Activated T-cell treated with anti-CD3 and anti-CD28 coated beads, Interleukin-2, amount 50 U/mL, for 1 hour (primary cell): ENCODE measurements at places on chromosomes 6 and 20.
A peak's percentile ranks its signal among the peaks of the same experiment; 100 is the strongest.

- no peak for DNase-seq
Observed at GRCh38 chr6:129679758-129680157, 30.2 kb downstream of the ARHGAP18 start.

DNA sequence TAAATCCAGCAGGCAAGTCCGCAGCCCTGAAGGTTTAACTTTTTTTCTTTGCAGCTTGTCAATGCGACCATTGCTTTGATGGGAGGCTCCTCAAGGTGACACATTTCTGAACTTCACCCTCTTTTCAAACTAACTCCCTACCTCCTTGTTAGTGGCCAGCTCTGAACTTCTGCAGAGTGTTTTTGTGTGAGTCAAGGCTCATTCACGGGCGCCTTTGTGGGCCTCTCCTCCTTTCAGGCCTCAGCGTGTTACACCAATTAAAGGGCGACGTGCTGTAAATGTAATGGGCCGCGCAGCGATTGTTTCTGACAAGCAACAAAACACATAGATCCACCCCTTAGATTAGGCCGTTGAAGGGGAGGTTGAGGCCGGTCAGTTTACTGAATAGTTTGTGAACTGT is 45.5 kb upstream of the NR2E1 start:
- no peak for DNase-seq

- DNase-seq, result no peak
Observed at GRCh38 chr20:58444746-58445255, 55.8 kb downstream of the VAPB start.

GRCh38 chr6:39225543-39225942 is 3.7 kb downstream of the KCNK5 start:
- no peak for DNase-seq

GRCh38 chr20:14445310-14445709 is 107.9 kb upstream of the FLRT3 start:
- DNase-seq, result no peak

- no peak for DNase-seq
Observed at GRCh38 chr6:1063671-1064355, 248.1 kb upstream of the FOXQ1 start.

- DNase-seq, result peak; percentile 8
Observed at GRCh38 chr6:170451762-170452651, 101.1 kb downstream of the PSMB1 start.

- no peak for DNase-seq
Observed at GRCh38 chr6:67698534-67698933, 936.5 kb upstream of the ADGRB3 start.

DNA sequence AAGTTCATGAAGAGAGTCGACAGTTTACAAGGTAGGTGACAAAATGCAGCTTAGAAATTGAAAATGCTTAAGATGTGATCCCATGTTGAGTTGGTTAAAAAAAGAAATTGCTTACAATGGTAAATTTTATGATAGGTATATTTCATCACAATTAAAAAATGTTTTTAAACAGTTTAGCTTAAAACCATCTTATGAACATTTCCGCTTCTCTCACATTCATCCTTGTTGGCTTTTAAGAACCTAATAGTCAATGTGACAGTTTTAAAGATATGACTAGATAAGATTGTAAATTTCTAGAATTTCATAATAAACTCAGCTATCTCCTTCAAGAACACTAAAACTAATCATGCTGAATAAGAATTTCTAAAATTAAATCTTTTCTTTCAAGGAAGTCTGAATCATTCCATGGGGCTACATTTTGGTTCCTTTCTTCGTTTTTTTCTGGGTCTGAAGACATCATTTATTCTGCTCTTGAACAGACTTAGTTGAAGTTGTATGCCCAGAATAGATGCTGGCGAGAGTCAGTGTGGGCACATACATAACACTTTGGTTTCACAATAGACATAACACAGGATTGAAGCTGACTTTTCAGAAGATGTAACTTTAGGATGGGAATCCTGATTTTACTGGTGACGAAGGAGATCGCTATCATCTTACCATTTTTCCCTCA is 35.9 kb upstream of the LTV1 start:
- no peak for DNase-seq

GRCh38 chr6:170266061-170266825 is 24.6 kb downstream of the DLL1 start:
- no peak for DNase-seq

DNA sequence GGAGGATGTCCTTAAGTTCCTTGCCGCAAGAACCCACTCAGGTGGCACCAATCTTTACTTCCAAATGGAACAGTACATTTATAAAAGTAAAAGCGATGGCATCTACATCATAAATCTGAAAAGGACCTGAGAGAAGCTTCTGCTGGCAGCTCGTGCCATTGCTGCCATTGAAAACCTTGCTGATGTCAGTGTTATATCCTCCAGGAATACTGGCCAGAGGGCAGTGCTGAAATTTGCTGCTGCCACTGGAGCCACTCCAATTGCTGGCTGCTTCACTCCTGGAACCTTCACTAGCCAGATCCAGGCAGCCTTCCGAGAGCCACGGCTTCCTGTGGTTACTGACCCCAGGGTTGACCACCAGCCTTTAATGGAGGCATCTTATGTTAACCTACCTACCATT is 191.7 kb downstream of the TRIM27 start:
- DNase-seq, result no peak

DNA sequence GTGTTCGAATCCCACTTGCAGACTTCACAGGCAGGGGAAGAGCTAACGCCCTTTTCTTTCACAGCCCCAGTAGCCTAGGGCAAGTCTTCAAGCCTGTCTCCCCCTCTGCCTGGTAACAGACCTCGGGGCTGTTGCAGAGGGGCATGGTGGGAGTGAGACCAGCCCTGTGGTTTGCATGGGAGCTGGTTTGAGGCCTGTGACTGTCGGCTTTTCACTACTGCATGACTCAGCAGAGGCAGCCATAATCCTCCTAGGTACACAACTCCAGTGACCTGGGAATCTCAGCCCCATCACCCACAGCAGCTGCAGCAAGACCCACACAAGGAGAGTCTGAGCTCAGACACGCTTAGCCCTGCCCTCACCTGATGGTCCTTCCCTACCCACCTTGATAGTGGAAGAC is 55.3 kb upstream of the POPDC3 start:
- no peak for DNase-seq

- no peak for DNase-seq
Observed at GRCh38 chr6:85389151-85389797, 60.6 kb upstream of the NT5E start.

- no peak for DNase-seq
Observed at GRCh38 chr6:63705707-63706106, 70.1 kb downstream of the PHF3 start.

GRCh38 chr6:111276335-111276734 is 189.0 kb downstream of the SLC16A10 start:
- DNase-seq, result no peak

DNA sequence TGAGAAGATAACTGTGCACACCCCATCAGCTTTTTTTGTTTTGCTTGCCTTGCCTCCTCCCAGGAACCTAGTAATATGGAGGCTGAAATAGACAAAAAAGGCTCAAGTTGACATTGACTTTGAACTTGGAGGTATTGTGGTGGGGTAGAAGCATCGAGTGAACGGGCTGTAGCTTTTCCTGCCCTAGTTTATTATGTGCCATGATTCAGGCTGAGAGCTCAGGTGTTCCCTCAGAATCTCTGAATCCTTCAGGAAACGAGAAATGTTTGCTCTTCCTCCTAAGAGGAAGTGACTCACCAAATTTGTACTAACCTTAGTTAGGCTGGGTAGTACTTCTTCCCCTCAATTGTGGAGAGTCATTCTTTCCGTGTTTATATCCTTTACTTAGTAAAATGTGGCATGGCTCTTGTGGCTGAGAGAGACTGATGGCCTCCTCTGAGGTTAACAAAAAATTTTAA is 98.8 kb downstream of the SASH1 start:
- DNase-seq, result no peak

DNA sequence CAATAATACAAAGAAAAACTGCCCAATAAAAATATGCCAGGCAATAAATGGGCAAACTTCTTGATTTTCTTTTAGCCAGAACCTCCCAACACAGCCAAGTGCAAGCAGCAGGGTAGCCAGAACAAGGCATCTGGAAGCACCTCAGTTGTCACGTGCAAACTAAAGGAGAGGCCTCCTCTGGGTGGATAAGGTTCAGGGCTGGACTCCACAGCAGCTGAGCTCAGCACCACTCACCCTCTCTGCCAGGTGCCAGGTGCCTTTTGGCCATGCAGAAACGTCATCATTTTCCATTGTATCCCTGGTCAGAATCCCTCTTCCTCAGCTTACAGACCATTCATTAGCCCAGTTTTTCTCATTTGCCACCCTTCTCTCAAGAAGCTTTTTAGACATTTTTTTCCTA is 52.7 kb downstream of the SOD2 start:
- no peak for DNase-seq

DNA sequence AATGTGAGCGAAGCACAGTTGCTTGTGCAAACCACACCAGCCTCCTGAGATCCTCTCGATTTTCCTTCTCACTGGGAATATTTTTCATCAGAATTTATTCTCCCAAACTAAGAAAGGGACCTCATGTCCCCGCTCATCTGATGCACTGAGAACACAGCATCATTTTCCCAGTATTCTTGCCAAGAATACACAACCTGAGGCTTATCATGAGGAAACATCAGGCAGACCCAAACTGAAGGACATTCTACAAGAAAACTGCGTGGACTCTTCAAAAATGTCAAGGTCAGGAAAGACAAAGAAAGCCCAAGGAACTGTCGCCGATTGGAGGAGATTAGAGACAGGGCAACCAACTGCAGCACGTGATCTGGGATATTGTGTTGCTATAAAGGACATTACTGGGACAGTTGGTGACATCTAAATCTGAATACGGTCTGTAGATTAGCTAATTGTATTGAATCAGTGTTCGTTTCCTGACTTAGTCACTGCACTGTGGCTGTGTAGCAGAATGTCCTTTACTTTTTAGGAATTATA is 72.3 kb downstream of the SNX5 start:
- no peak for DNase-seq

DNA sequence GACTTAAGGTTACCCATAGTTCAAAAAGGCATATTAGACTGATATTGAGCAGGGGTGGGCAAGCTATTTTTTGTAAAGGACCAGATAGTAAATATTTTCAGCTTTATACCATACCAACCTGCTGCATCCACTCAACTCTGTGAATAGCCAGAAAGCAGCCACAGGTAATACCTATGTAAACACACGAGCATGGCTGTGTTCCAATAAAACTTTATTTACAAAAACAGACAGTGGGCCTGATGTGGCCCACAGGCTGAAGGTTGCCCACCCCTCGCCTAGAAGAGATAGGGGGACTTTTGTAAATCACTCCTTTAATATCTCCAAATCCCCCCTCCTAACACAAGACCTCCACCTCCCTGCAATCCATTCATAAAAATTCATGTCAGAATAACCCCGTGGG is 64.4 kb downstream of the PSMG4 start:
- DNase-seq, result no peak

- no peak for DNase-seq
Observed at GRCh38 chr6:13355999-13356785, 27.9 kb upstream of the TBC1D7 start.

DNA sequence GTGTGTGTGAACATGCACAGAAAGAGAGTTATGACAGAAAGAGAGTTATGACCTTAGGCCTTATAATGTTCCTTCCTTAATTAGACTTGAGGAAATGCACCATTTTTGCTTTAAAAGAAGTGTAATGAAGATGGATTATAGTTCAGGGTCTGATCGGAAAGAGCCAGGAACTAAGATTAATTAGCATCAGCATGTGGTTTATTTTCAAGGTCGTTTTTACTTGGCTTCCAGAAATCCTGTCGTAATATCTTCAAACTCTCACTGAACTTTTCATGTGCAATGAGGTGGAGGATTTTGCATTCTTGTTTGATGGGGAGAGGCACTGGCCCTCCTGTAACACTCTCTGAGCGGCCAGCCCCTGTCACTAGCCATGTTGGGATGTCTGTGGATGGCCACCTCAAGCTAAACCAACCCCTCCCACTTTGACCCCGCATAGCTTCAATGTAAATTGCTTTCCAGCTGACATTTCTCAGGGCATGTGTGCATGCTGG is 116.8 kb downstream of the CDC5L start:
- no peak for DNase-seq

GRCh38 chr20:58575776-58576602 is 60.8 kb upstream of the APCDD1L start:
- no peak for DNase-seq

- DNase-seq, result no peak
Observed at GRCh38 chr20:8492173-8492572, 360.1 kb downstream of the PLCB1 start.

- no peak for DNase-seq
Observed at GRCh38 chr6:78605909-78606446, 261.4 kb upstream of the IRAK1BP1 start.

DNA sequence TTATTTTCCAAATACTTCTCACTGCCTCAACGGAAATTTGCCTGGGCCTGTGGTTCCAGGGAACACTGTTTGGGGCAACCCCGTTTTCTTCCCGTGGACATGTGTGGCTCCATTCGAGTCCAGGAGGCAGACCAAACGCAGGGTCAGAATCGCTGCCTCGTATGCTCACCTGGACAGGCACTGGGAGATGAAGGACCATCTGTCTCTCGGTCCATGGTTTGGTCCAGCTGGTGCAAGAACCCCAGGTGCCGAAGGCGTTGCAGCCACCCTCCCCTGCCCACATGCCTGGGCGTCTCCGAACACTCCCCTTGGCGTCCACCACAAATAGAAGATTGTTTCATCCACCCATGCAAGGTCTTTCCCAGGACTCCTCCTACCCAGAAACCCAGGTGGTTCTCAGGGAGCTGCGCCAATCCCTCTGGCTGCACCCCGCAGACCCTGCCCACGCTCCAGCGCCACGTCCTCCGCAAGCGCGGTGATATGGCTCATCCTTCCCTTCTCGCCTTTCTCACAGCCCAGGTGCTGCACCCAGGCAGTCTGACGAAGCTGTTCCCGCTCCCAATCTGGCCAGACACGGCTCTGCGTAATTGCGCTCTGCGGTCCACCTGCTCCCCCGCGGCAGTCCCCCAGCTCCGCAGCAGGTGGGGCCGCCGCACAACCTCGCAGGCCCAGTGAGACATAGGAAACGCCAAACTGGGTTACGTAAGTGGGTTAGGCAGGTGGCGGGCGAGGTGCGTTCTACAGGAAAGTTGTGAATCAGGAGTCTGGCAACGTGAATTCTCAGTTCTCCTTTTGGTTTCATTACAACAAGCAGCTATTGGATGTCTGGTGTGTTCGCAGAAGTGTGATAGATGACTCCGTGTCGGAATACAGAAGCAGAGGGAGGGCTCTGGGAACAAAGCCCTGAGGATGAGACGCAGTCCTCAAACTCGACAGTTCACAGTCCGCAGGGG is 146.2 kb upstream of the ECI2 start:
- no peak for DNase-seq

- DNase-seq, result no peak
Observed at GRCh38 chr6:161354956-161355355, 81.1 kb upstream of the AGPAT4 start.

- no peak for DNase-seq
Observed at GRCh38 chr6:151293688-151294016, 53.9 kb downstream of the AKAP12 start.
